Astrocyte (in vitro differentiated cells and primary cell): ENCODE measurements at places on chromosomes 5 and 9. TPM values are rescaled to one million over a fixed set of nuclear protein-coding genes. Genes with fewer than 3 reads are reported as not detected.

DNA sequence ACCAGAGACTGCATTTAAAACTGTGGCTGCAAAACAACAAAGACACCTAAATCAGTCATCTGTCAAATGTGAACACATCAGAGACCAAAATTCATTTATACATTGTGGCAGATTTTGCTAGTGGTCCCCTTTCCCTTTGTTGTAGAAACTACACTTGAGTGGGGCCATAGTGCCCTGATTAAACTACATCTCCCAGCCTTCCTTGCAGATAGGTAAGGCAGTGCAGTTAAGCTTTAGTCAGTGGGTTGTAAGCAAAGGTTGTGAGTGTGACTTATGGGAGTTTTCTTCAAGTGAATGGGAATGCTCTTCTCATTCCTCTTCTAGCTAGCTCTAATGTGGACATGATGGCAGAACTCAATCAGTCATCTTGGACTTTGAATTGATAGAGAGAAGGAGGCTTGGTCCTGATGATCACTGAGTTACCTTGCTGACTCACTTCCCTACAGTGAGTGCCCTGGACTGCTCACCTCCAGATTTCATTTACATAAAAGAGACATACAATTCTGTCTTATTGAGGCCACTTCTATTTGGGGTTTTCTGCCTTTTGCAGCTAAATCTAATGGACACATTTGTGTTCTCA is 35.2 kb upstream of the SPARC start:
- H3K4me1 ChIP-seq: peaks cover 17% of the 10 kb centered on the region
- H3K4me3 ChIP-seq: no peak overlapping the region
- no peak for DNase-seq
- no peak overlapping the region for H3K27ac ChIP-seq
- no peaks in the 10 kb centered on the region for H3K36me3 ChIP-seq

DNA sequence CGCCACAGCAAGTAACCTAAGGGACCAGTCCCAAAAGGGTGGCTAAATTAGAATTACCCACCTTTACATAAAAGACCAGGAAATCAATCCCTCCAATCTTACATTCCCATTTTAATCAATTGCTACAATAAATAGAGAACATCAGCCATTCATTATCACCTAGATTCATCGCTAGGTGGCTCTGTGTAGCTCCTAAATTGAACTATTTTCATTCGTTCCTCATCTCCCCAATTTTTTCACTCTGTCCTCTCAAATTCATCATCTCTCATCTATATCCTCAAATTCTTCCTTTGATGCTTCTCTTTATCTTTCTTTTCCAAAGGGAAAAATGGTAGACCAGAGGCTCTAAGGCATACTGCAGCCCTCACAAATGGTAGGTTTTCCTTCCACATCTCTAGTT is 108.2 kb upstream of the TNC start:
- H3K4me3 ChIP-seq: no peak overlapping the region
- no peak for DNase-seq
- H3K27ac ChIP-seq: no peak overlapping the region
- H3K4me1 ChIP-seq: no peaks in the 10 kb centered on the region

DNA sequence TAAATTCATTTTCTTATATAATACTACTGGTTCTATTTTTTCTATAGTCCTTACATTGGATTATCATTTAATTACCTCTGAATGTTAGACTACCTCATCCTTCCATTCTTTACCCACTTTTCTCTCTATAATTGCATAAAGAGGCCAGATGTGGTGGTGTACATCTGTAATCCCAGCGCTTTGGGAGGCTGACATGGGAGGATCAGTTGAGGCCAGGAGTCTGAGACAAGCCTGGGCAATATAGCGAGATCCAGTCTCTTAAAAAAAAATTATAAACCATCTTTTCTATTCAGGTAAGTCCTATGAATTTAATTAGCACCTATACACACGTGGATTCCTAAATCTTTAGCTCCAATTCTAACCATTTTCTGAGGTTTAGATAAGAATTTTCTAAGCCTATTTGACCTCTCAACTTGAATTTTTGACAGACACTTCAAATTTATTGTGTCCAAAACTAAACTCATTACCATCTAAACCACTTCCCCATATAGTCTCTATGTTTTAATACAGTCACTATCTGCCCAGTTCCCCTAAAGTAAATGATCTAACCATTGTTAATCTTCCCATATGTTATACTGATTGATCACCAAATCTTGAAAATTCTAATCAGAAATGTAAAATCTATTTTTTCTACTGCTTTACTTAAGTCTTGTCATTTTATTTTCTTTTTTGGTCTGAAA is 33.0 kb upstream of the CHD1 start:
- no peaks in the 10 kb centered on the region for H3K4me1 ChIP-seq
- H3K27me3 ChIP-seq: no peaks in the 10 kb centered on the region
- H3K36me3 ChIP-seq: no peaks in the 10 kb centered on the region
- DNase-seq: no peak

DNA sequence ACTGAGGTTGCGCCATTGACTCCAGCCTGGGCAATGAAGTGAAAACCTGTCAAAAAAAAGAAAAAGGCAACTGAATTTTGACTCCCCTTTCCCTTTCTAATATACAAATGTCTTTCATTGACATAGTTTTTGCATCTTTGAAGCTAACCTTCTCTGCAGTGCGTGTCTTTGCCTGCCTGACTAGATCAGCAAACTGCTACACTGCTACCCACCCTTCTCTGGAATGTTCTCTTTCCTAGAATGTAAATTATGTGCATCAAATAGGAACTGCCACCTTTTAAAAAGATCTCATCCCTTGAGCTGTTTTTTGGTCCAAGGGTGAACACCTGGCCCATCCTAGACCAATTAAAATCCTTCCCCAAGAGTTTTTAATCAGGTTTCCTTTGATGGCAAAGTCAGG is 127.6 kb downstream of the SLC28A3 start:
- H3K4me3 ChIP-seq: no peak overlapping the region
- DNase-seq: no peak
- no peak overlapping the region for H3K27ac ChIP-seq
- H3K4me1 ChIP-seq: no peaks in the 10 kb centered on the region
- H3K27me3 ChIP-seq: no peaks in the 10 kb centered on the region

DNA sequence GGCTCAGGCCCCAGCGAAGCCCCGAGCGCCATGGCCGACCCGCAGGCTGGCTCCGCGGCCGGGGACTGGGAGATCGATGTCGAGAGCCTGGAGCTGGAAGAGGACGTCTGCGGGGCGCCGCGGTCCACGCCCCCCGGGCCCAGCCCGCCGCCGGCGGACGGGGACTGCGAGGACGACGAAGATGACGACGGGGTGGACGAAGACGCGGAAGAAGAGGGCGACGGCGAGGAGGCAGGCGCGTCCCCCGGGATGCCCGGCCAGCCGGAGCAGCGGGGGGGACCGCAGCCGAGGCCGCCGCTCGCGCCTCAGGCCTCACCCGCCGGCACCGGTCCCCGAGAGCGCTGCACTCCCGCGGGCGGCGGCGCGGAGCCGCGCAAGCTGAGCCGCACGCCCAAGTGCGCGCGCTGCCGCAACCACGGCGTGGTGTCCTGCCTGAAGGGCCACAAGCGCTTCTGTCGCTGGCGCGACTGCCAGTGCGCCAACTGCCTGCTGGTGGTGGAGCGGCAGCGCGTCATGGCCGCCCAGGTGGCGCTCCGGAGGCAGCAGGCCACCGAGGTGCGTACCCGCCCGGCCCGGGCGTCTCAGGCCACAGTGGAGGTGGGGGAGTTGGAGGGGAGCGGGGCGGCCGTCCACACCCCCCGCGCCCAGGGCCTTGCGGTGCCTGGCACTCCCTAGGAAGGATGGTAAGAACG is 1.6 kb downstream of the DMRT2 start:
- H3K27ac ChIP-seq: no peak overlapping the region
- peaks cover 74% of the 10 kb centered on the region for H3K27me3 ChIP-seq
- H3K36me3 ChIP-seq: no peaks in the 10 kb centered on the region
- H3K4me3 ChIP-seq: no peak overlapping the region
- no peak for DNase-seq

- H3K27me3 ChIP-seq: no peaks in the 10 kb centered on the region
- no peak for DNase-seq
- H3K27ac ChIP-seq: no peak overlapping the region
- H3K4me3 ChIP-seq: no peak overlapping the region
- H3K36me3 ChIP-seq: no peaks in the 10 kb centered on the region
- H3K4me1 ChIP-seq: no peaks in the 10 kb centered on the region
Measured at GRCh38 chr5:160524827-160525226, 103.2 kb downstream of the PTTG1 start.

GRCh38 chr9:3526997-3527940 is 1.5 kb upstream of the RFX3 start:
- no peak for DNase-seq
- H3K36me3 ChIP-seq: no peaks in the 10 kb centered on the region
- peak overlapping the region; percentile 92 for H3K4me3 ChIP-seq
- H3K27me3 ChIP-seq: no peaks in the 10 kb centered on the region

- H3K4me3 ChIP-seq: no peak overlapping the region
- no peaks in the 10 kb centered on the region for H3K36me3 ChIP-seq
- no peaks in the 10 kb centered on the region for H3K4me1 ChIP-seq
Measured at GRCh38 chr5:2270467-2270866, 387.7 kb upstream of the IRX4 start.

- no peaks in the 10 kb centered on the region for H3K27me3 ChIP-seq
- DNase-seq: no peak
- no peaks in the 10 kb centered on the region for H3K4me1 ChIP-seq
Measured at GRCh38 chr9:124673063-124673462, 98.0 kb downstream of the NR6A1 start.

GRCh38 chr5:79001471-79001870 is 16.4 kb upstream of the ARSB start:
- H3K4me1 ChIP-seq: peaks cover 3% of the 10 kb centered on the region
- H3K27me3 ChIP-seq: no peaks in the 10 kb centered on the region
- H3K4me3 ChIP-seq: no peak overlapping the region
- no peak for DNase-seq
- H3K27ac ChIP-seq: no peak overlapping the region

- no peak overlapping the region for H3K27ac ChIP-seq
- H3K36me3 ChIP-seq: no peaks in the 10 kb centered on the region
- H3K4me3 ChIP-seq: no peak overlapping the region
- H3K27me3 ChIP-seq: no peaks in the 10 kb centered on the region
- H3K4me1 ChIP-seq: no peaks in the 10 kb centered on the region
Measured at GRCh38 chr5:79081779-79082178, 12.2 kb downstream of the BHMT2 start.

- no peak for DNase-seq
- H3K4me1 ChIP-seq: peaks cover 27% of the 10 kb centered on the region
- peaks cover 9% of the 10 kb centered on the region for H3K36me3 ChIP-seq
- H3K27me3 ChIP-seq: no peaks in the 10 kb centered on the region
- peak overlapping the region; percentile 38 for H3K27ac ChIP-seq
Measured at GRCh38 chr5:16866273-16866672, 69.8 kb downstream of the MYO10 start.

DNA sequence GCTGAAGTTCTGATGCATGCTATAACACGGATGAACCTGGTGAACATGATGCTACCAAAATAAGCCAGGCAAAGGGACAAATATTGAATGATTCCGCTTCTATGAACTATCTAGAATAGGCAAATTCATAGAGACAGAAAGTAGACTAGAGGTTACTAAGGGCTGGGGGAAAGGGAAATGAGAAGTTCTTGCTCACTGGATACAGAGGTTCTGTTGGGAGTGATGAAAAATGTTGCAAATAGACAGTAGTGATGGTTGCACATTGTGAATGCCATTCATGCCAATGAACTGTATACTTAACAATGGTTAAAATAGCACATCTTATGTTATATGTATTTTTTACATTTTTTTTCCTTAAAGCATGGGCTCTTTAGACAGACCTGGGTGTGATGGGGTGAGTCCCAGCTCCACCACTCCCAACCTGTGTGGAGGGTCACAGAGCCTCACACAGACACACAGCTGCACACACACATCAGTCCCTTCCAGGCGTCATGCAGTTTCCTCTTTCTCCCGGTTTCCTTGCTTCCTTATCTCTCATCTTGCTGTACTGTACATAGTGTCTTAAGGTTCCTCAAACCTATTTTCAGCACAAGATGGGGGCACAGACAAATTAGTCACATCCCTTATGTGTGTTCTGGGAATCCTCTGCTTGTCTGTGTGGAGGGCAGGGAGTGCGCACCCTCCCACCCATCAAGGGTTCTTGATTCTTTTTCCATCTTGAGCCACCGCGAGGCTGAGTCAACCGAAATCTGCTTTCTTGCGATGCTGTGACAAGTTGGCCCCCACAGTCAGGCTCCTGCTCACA is 192.9 kb downstream of the CRB2 start:
- H3K27ac ChIP-seq: no peak overlapping the region
- no peaks in the 10 kb centered on the region for H3K4me1 ChIP-seq
- no peak overlapping the region for H3K4me3 ChIP-seq
- DNase-seq: no peak

DNA sequence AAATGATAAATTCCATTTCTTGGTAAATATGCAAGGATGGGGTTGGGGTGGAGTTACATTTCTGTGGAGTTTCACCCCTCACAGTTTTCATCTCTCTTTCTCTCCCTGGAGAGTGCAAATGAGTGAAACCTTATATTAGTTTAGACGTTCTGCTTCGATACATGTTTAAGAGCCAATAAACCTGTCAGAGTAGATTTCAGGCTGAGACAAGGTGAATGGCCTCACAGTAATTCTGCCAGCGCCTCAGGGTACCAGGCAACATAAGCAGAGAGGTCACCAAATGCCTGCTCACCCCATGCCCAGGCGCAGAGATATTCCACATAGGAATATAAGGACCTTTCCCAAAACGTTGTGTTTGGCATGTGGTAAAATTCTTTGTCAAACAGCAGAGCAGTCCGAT is 154.9 kb upstream of the VLDLR start:
- H3K27ac ChIP-seq: no peak overlapping the region
- H3K27me3 ChIP-seq: no peaks in the 10 kb centered on the region
- no peak overlapping the region for H3K4me3 ChIP-seq
- no peak for DNase-seq
- no peaks in the 10 kb centered on the region for H3K36me3 ChIP-seq
- H3K4me1 ChIP-seq: no peaks in the 10 kb centered on the region

- no peak overlapping the region for H3K27ac ChIP-seq
- H3K27me3 ChIP-seq: no peaks in the 10 kb centered on the region
- no peaks in the 10 kb centered on the region for H3K4me1 ChIP-seq
- no peak for DNase-seq
- H3K4me3 ChIP-seq: no peak overlapping the region
Measured at GRCh38 chr9:86994231-86994630, 46.9 kb upstream of the GAS1 start.

Gene SH3PXD2B
- total RNA-seq: 66.0 and 70.4 TPM in 2 replicates

Gene CD274
- 20.5 and 21.4 TPM in 2 replicates for total RNA-seq

Gene CTSV
- 9.7 and 36.3 TPM in 2 replicates for total RNA-seq

Gene UGT3A2
- total RNA-seq: 0.43 and 0.86 TPM in 2 replicates

Gene SPACA9
- total RNA-seq: 3.9 and 5.0 TPM in 2 replicates

Gene ARHGEF39
- total RNA-seq: 0.53 and 1.0 TPM in 2 replicates

Gene EFNA5
- 50.5 and 59.3 TPM in 2 replicates for total RNA-seq

Gene ADAM19
- 316 and 332 TPM in 2 replicates for total RNA-seq

Gene LVRN
- 0.58 and 0.64 TPM in 2 replicates for total RNA-seq

Gene UIMC1
- total RNA-seq: 36.1 and 41.0 TPM in 2 replicates

Gene ANXA2R
- total RNA-seq: 0.50 and 0.77 TPM in 2 replicates

Gene ENTREP1
- 2.0 and 3.4 TPM in 2 replicates for total RNA-seq

Gene RASGRF2
- total RNA-seq: 8.0 and 8.5 TPM in 2 replicates
